ENCODE measurements at places on chromosomes 1 and 21.

DNA sequence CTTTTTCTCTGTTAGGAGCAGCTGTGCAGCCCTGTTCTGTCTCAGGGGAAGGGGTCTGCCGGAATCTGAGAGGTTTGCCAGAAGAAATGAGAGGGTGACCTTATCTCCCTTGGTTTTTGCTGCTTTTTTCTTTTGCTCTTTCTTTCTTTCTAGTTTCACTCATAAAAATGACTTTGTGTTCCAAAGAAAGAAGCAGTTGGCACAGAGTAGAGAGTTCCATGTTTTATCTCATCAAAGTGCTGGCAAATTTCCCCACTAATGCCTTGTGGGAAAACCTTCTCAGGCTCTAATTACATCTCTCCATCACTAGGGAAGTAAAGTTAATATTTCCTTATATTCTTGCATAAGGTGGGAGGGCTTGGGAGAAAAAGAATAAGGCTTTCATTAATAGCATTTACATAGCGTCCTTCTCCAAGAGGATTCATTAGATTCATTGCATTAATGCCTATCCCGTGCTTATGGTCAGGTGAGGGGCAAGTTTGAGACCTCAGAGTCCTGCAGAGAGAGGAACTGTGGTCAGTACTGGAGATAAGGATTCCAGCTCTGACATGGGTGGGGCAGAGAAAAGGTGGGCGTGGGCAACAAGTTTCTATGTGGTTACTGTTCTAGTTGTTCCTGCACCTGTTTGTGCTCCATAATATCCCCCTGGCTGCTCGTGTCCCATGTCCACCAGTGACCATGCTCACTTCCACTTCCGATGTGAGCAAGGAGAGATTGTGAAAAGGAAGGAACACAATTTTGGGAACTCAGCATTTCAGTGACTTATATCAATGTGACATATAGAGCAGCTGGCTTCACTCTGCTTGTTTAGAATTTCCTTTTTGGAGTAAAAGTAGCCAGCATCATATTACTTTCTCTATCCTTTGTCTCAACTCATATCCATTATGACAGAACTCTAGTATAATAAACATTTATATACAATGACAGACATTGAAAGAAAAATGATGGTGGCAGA is 79.5 kb downstream of the DISC1 start:
- no peak for DNase-seq

- no peak for DNase-seq
These were observed 56.6 kb downstream of the LAMC1 start for GRCh38 chr1:183079712-183080388.

- no peak for DNase-seq
These were observed 2.6 kb upstream of the LDLRAP1 start for GRCh38 chr1:25540750-25541342.

DNA sequence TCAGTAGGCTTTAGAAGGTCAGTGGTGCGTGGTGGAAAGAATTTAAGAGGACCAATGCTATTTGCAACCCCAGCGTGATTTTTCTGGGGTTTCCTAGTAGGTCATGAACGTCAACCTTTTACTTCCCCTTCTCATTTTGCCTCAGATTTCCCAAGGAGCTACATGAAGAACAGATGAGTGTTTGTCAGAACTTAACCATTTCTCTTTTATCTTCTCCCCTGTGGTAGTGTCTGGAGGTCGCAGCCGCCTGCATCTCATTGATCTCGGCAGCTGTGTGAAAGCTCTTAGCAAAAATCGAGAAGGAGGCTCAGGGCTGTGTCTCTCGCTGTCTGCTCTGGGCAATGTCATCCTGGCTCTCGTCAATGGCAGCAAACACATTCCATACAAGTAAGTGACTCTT is 491.1 kb downstream of the KIF26B start:
- no peak for DNase-seq

DNA sequence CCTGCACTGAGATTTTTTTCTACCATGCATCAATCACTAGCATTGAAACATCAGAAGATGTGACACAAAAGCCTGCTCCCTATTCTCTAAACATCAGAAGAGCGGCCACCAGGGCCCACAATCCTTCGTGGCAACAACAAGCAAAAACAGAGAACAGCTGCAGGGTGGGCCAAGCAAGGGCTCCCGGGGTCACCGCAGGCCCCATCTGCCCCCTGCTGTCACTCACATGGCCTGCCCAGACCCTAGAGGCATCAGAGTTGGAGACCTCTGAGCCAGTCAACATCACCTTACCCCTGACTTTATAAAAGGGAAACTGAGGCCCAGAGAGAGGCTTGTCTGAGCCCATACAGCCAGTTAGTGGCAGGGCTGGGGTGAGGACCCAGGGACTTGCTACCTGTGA is 1.8 kb downstream of the LAPTM5 start:
- DNase-seq, result no peak

DNA sequence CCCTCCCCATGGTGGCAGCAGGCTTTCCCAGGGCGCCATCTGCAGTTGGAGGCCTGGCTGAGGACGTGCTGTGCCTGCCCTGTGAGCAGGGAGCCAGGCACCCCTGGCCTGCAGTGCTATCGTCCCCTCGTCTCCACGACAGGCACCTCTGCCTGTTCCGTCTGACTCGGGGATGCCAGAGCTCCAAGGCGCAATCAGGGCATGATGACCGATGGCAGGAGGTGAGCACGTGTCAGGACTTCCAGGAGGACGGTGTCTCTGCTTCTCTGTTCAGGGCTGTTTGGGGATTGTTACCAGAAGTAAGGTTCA is 125.2 kb downstream of the PCBP3 start:
- DNase-seq, result no peak

DNA sequence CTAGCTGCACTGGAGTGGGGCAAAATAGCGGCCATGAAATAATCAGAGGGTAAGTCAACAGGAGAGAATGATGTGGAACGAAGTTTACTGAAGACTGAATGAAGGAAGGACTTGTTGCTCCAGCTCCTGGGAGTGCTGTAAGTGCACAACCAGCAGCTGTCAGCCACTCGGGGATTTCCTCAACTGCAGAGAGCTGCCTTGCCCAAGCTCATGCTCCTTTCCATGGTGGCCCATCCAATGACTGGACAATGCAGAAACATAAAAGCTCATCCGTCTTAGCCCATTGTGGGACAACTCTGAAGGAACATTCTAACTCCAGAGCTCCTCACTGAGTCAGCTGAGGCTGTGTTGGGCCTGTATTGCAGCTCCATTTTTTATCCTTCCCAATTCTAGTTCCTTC is 21.1 kb upstream of the RBM15 start:
- DNase-seq, result no peak

DNA sequence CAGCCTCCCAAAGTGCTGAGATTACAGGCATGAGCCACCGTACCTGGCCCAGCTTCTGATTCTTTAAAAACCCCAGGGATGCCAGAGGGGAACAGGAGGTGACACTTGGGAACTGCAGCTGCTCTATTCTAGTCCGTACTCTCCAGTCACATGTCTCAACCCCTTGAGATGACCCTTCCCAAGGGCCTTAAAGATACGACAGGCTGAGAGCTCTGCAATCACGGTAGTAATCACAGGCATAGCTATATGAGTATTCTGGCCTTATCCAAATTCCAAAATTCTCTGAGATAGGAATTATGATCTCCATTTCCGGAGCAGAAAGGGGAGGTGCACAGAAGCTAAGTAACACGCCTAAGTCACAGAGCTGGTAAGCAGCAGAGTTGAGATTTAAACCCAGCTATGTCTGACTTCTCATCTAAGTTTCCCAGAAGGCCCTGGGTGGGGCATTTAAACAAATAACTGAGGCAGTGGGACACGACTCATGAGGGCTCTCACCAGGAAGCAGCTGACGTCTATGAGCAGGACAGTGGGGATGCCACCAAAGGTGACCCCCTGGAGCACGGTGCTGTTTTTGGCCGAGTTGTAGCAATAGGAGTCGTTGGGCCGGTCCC is 5.2 kb downstream of the TMEM63A start:
- DNase-seq, result no peak

- DNase-seq, result no peak
These were observed 91.2 kb downstream of the JAK1 start for GRCh38 chr1:64875101-64875500.

DNA sequence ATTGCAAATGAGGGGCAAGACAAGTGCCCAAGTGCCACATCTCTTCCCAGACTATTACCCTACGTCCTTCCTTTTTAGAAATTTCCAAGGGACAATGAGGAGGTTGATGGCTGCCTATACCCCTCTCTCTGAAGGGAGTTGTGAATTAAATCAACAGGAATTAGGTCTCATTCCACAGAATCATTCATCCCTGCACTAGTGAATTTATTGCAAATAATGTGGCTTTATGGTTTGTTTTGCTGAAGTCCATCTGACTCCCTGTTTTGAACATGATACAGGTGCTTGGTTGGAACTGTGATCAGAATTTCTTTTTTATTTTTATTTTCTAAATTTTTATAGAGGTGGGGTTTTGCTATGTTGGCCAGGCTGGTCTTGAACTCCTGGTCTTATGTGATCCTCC is 34.3 kb upstream of the THEM4 start:
- no peak for DNase-seq

- DNase-seq, result no peak
These were observed 171.4 kb downstream of the CAMTA1 start for GRCh38 chr1:6956488-6957159.

GRCh38 chr1:185154912-185155513 is 1.7 kb downstream of the TRMT1L start:
- no peak for DNase-seq

DNA sequence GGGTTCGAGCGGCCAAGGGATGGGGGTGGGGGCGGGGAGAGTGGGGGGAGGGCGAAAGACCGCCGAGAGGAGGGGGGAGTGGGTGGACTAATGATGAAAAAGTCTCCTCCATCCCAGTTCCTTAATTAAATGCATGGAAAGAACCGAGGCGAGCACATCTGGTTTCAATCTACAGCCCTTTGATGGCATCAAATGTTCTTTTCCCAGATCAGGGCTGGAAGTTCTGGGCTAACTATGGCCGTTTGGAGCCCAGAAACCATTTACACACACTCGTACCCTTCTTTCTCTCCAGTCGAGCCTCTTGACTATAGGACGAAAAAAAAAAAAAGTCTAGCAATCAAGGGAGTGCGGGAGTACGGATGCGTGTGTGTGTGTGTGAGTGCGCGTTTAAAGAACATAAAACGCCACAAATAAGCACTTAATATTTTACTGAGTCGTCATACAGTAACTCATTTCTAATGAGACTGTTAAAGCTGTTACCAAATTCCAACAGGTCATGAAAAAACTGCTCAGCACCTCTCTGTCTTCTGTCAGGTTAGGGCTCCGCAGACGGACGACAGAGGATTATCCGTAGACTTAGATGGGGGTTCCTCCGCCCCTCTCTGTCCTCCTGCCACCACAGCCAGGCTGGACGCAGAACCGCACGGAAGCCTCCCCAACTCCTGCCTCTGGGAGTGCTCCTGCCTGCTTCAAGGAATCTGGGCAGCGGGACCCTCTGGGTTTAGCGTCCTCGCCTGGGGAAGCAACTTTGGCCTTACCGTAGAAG is 2.1 kb upstream of the PRRX1 start:
- DNase-seq, result no peak
